ENCODE measurements at places on chromosomes 6 and 20. TPM values are rescaled to one million over a fixed set of nuclear protein-coding genes. Genes with fewer than 3 reads are reported as not detected.

The SH3BGRL2 gene
- 66.8 TPM for total RNA-seq

The MAN1A1 gene
- total RNA-seq, result 8.5 TPM

The BPIFB4 gene
- total RNA-seq, result not detected

The CD24 gene
- total RNA-seq, result 8.8 TPM

The PCK1 gene
- total RNA-seq, result 6.0 TPM

The TTK gene
- 0.71 TPM for total RNA-seq

The DOK5 gene
- total RNA-seq, result 13.7 TPM

The C2 gene
- 8.7 TPM for total RNA-seq

The PACRG gene
- total RNA-seq, result 14.9 TPM

The SSTR4 gene
- total RNA-seq, result 1.3 TPM

The DCDC2 gene
- total RNA-seq, result 4.7 TPM

The UCKL1 gene
- 24.9 TPM for total RNA-seq

The INSM1 gene
- 2.6 TPM for total RNA-seq

The BPIFB2 gene
- total RNA-seq, result not detected

The BPHL gene
- total RNA-seq, result 26.8 TPM

The NFKBIE gene
- total RNA-seq, result 7.8 TPM

The SLC4A11 gene
- total RNA-seq, result 4.7 TPM

The TSHZ2 gene
- total RNA-seq, result 25.6 TPM

The OLIG3 gene
- total RNA-seq, result not detected

The SNRPB gene
- 46.0 TPM for total RNA-seq

The GPLD1 gene
- total RNA-seq, result 15.9 TPM

All from dorsolateral prefrontal cortex (tissue), 122 donors.